ENCODE measurements at places on chromosomes 4 and X.

DNA sequence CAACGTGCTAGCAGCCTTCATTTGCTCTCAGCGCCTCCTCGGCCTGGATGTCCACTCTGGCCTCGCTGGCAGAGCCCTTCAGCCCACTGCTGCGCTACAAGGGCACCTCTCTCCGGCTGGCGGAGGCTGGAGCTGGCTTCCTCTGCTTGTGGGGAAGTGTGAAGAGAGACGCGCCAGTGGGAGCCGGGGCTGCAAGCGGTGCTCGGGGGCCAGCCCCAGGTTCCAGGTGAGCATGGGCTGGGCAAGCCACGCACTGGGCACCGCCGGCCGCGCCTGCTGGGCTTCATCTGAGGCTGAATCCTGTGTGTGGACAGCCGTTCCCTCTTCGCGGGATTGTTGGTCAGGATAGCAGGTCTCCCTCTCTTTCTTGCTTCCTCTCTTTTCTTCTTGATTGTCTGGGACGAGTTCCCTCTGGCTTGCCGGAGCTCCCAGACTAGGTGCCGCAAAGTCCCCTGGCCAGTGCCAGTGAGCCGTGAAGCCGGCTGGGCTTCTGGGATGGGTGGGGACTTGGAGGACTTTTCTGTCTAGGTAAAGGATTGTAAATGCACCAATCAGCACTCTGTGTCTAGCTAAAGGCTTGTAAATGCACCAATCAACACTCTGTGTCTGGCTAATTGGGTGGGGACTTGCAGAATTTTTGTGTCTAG is 165.0 kb downstream of the HEPH start:
- no peak for DNase-seq

- DNase-seq: no peak
Observed at GRCh38 chr4:87633243-87633642, 16.8 kb upstream of the DMP1 start.

DNA sequence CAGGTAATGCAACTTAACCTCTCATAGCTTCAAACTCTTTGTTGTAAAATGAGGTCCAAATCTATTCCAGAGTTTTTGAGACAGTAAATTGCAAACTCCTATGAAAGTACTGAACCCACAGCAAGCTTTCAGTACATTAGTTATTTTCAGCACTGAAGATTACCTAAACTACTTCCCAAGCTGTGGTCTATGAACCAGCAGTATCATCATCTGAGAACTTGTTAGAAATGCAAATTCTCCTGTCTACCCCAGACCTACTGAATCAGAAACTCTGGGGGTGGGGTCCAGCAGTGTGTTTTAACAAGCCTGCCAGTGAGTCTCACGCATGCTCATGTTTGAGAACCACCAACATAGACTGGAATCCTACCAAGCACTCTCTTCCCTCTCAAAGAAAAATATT is 5.7 kb upstream of the CASP6 start:
- no peak for DNase-seq

DNA sequence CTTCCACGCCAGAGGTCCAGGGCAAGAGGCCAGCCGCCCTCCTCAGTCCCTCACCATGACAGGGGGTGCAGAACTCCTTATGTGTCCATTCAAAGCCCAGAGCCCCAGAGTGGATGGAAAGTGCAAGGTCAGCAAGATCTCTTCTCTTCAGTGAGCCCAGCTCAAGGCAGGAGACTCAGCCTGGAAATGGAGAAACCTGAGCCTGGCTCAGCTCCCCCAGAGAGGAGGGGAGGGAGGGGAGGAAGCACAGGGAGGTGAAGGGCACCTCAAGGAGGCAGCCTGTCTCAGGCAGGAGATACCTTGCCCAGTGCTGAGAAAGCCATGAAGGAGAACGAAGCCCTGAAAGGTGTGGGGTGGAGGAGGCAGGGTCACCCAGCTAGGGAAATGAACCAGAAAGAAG is 121.8 kb upstream of the PJA1 start:
- no peak for DNase-seq

- no peak for DNase-seq
Observed at GRCh38 chr4:159069922-159070321, 33.0 kb upstream of the RAPGEF2 start.

GRCh38 chr4:15255537-15255936 is 172.3 kb upstream of the C1QTNF7 start:
- no peak for DNase-seq

- no peak for DNase-seq
Observed at GRCh38 chrX:70129816-70130215, 3.4 kb upstream of the IGBP1 start.

- DNase-seq: no peak
Observed at GRCh38 chr4:148986951-148987350, 544.7 kb upstream of the NR3C2 start.

- DNase-seq: no peak
Observed at GRCh38 chr4:130468340-130468739, 1372.4 kb downstream of the C4orf33 start.

DNA sequence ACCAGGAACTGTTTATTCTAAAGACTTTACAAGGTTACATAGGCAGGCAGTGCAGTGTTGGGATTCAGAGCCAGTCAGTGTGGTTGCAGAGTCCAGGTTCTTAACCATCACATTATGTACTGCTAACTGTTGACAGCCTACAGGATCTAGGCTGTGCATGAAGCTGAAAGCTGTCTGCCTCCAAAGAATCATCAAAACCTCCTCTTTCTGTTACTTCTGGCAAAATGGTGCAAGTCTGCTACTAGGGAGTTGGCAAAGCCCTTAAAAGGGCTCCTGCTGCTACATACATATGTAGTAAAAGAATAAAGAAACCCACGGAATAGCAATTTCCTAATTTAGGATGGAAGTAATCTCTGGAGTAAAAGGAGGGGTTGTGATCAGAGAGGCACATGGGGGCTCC is 40.4 kb upstream of the CHRDL1 start:
- DNase-seq: no peak

DNA sequence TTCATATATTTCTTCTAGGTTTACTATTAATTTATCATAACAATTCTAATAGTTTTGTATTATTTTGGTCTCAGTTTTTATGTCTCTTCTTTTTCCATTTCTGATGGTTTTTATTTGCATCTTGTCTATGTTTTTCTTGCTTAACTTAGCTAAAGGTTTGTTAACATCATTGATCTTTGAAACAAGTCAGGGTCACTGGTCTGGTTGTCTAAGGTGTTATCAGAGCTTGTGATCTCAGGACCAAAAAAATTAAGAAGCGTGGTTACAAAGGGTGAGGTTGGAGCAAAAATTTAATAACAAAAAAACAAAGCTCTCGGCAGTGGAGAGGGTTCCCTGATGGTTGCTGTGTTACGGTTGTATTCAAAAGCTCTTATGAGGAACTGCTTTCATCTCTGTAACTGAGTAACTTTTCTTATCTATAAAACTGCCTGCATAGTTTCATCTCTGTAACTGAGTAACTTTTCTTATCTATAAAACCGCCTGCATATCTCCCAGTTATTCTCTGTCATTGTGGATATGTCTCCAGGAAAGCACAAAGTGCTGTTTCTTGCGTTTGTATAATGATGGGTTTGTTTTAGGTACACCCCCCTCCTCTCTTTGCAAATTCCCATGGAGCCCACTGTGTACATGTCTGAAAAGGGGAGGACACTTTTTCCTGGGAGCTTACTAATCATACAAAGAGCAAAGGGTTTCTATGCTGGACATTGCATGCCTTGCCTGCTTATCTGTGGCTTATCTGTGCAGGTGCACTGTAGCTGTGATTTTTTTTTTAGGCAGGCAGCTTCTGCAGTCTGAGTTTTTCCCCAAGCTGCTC is 62.4 kb upstream of the UGT2B15 start:
- no peak for DNase-seq

DNA sequence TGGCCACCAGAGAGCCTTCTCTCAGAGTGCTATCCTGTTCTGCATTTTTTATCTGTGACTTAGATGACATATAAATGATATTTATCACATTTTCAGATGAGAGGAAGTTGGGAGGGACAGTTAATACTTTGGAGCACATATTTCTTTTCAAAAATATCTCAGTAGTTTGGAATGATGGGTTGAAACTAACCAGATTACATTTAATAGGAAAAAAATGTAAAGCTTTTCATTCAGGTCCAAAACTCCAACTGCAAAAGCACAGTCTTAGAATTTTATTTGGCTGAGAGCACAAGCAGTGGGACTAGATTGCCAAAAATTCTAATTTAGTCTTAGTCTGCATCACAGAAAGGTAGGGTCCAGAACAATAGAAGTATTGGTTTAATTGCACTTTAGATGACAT is 248.2 kb upstream of the TEX13A start:
- no peak for DNase-seq

- no peak for DNase-seq
Observed at GRCh38 chr4:836750-837301, 10.9 kb upstream of the CPLX1 start.

DNA sequence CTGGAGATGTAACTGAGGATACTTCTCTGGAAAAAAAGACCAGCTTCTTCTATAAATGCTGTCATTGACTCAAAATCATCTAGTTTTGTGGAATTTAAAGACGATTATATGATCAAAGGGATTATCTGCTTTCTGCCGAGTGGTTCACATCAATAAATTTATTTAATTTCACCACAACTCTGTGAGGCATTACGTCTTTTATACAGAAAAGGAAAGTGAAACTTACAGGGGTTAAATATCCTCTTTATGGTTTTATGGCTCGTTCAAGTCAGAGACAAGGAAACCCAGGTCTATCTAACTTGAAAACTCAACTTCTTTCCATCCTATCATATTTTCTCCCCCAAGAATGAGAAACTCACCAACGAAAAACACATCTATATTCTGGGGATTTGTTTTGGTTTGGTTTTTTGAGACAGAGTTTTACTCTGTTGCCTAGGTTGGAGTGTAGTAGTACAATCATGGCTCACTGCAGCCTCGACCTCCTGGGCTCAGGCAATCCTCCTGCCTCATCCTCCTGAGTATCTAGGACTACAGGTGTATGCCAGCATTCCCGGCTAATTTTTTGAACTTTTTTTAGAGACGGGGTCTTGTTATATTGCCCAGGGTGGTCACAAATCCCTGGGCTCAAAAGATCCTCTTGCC is 377.9 kb upstream of the EMCN start:
- peak; percentile 21 for DNase-seq

DNA sequence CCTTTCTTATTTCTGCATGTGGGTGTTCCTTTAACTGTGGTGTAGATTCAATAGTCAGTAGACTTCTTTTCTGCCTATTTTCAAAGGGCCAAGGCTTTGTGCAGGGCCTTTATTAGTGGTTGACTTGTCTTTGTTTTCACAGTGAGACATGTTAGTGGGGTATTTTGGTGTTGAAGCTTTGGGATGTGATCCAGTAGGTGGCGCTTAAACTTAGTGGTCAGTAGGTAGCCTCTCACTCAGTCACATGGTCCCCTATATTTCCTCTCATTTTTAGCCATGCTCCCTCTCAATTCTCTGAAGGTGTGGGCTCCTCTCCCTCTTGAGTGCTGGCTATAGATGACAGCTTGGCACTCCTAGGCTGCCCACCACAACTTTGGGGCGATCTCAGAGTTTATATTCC is 23.4 kb upstream of the SLC10A7 start:
- peak; percentile 43 for DNase-seq

GRCh38 chrX:47574547-47575301 is 7.5 kb upstream of the TIMP1 start:
- DNase-seq: peak; percentile 43

DNA sequence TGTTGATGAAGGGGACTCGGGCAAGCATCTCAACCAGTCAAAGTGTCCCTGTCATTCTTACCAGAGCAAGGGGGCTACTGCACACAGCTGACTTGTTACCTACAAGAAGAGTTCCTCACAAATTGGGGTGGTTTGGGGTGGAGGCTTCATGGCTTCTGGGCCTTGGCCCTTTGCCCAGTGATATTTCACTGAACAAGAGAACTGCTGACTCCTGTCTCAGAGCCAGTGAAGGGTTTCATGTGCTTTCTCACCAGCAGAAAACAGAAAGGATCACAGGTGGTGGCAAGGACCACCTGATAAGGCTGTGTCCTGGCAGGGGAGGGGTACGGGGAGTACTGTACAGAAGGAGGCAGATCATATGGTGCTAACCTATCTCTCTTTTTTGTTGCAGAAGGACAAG is 53.5 kb downstream of the DLG3 start:
- DNase-seq: no peak

GRCh38 chr4:122873146-122873545 is 46.5 kb downstream of the FGF2 start:
- no peak for DNase-seq

DNA sequence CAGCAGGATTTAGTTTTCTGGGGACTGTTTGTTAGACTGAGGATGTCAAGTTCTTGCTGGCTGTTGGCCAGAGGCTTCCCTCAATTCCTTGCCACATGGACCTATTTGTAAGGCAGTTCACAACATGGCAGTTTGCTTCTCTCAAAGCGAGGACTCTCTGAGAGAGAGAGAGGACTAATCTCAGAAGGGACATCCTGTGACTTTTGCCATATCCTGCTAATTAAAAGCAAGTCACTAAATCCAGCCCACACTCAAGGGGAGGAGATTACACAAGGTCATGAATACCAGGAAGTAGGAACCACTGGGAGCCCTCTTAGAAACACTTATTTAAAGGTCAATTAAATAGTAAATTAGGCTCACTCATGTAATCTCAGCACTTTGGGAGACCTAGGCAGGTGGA is 38.2 kb downstream of the PPP1R2C start:
- DNase-seq: peak; percentile 4

All from NB4 (cell line).